ENCODE measurements at places on chromosomes 13 and 19.

DNA sequence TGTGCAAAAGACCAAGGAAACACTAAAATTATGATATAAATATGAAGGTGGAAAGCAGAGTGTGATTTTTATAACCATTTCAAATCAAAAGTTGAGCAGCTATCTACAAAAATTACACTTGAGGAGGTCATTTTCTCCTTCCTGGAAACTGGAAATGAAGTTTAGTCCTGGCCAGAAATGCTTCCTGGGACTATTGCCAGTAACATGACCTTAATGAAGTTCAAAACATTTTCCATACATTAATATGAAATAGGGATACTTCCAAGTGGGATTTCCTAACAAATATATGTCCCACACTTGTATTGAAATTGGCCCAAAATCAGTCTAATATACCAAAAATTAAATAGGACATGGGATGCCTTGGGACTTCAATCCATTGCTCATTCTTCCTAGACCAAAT lies 1556.8 kb upstream of the MIR17HG start:
- DNase-seq = no peak

DNA sequence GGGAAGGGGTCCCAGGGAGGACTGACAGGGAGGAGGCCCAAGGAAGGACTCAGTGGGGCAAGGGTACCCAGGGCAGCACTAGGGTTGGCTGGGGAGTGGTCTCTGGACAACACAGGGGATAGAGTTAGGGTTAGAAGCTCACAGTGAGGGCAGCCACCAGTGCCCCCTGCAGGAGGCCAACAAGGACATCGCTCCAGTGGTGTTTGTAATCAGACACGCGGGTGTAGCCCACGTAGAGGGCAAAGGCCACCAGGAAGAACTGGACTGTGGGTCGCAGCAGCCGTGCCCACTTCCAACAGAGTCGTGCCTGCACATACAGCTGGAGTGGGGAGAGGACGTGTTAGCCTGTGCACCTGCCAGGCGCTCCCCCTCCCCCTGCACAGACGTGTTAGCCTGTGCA lies 9.2 kb downstream of the PLPP2 start:
- no peak for DNase-seq

- DNase-seq = no peak
These were observed 175.4 kb upstream of the RFC3 start for GRCh38 chr13:33642374-33643065.

DNA sequence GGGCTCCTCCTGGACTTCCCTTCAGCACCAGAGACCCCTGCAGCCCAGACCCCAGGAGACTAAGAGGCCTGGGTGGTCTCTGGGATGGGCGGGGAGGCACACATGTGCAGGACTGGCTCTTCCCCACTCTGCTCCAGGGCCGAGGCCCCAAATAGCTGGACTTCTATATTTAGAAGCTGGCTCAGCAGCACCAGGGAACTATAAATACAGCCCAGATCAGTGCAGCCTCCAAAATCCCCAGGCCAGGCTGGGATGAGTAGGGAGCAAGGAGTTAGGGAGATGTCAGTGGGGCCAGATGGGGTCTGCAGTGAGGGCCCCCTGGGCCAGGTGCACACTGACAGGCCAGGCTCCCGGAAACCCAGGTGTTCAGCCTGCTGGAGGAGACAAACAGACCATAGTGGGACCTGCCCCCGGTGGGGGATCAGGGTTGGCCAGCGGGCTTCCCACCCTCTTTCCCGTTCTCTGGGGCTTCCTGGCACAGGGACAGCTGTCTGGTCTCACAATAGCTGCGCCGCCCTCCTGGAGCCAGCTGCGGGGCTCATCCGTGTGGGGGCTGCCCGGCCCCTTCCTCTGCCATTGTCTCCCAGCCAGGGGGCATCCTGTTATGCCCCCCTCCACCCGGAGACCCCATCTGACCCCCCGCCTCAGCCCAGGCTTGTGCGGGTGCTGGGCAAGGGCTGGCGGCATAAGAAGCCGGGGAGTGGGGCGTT lies 5.5 kb upstream of the ADGRE5 start:
- no peak for DNase-seq

DNA sequence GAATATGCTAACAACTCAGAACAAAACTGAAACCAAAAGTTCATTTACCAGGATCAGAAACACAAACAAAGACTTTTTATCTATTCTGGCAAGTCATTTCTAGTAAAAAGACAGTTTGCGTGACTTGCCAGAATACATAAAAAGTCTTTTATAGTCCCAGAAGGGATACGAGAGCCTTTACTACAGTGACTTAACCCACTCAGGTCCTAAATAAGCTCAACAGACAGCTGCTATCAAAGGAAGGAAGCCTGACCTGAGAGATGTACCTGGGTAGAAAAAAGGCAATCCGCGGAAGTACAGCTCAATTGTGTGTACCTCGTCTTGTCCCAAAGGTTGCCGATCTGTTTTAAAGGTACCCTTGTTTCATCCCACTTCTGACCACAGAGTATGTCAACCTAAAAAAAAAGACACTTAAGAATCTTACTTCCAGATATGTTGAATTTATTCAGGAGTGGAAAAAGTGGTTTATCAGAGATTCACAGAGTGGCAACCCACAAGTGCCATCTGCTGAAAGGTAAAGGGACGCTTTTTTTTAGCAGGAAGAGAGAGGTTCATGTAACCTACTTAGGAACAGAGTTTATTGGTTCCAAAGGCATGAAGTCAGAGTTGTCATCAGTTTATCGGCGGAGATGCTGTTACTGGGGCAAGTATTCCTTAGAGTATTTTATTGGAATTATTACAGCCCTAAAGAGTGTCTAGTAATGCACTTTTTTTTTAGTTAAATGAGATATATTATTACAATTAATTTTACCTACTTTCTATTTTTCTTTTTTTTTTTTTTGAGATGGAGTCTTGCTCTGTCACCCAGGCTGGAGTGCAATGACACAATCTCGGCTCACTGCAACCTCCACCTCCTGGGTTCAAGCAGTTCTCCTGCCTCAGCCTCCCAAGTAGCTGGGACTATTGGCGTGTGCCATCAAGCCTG lies 69.7 kb upstream of the C1QTNF9B start:
- DNase-seq = no peak

- DNase-seq = no peak
These were observed 77.3 kb upstream of the UBAC2 start for GRCh38 chr13:99123101-99124045.

- DNase-seq = no peak
These were observed 11.4 kb downstream of the ZNF254 start for GRCh38 chr19:24098359-24098758.

DNA sequence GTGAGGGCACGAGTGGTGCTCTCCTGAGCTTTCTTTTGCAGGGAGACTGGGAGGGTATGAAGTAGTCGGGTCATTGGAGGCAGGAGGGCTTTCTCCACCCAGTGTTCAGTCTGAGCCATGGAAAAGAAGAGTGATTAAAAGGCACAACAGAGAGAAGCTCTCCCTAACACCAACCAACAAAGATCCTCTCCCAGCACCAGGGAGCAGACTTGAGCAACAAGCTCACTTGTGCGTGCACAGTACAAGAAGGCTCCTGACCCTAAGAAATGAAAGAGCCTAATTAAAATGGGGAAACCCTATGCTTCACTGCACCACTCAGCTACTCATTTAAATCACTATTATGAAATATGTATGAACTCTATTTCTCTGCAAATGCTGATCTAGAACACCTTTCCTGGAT lies 276.3 kb upstream of the SOX21 start:
- DNase-seq = no peak

- no peak for DNase-seq
These were observed 8.2 kb upstream of the OR1M1 start for GRCh38 chr19:9078651-9079050.

DNA sequence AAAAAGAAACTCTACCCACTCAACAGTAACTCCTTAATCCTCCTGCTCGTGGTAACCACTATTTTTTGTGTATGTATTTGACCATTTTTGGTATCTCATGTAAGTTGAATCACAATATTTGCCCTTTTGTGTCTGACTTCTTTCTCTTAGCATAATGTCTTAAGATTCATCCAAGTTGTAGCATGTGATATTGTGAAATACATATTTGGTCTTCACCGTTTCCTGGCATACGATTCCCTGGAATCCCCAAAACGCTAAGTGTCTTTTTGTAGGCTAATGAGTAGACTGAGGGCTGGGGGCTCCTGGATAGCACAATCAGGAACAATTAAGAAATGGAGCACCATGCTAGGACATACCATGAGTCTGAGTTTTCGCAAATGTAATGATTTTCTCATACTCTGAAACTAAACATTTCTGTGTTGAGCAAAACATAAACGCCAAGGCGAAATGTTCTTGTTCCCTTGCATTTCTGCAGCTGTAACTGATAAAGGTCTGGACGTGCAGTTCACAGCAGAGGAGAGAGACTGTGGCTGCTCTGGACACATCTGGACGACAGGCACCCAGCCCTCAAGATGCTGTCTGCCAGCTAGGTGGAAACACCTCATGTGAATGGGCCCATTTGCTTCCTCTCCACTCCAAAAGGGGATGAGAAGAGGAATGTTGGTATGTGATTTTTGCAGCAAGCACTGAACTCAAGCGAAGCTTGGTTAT lies 38.4 kb downstream of the BRD4 start:
- DNase-seq = no peak
